Suppressor macrophage treated with lipopolysaccharide for 1 hour (primary cell): ENCODE measurements at places on chromosomes 1 and 21.

DNA sequence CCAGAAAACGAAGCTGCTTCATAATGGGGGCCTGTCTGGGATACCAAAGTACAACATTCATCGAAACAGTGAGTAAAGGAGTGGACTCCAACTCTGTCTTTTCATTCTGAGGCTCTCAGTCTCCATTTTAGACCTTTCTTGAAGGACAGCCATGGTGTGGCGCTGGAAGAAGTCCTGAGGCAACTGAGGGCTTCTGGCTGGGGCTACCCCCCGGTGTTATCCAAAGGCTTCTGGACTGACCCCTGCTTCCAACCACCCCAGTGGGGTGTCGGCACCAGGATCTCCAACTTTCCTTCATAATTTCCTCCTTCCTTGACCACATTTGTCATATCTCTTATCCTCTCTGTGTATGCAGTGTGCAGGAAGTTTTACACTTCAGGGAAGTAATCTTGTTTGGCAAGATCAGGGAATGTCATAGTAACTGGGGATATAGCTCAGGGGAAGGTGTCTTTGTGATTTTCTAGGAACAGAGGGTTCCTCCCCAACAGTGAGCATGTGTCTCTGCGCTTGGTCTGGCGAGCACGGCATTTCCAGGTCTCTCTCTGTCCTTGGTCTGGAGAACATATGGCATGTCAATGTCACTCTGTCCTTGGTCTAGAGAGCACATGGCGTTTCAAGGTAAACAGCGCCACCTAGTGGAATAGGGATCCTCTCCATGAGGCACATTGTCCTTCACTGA is 19.4 kb upstream of the BSDC1 start:
- peak; percentile 87 for DNase-seq

DNA sequence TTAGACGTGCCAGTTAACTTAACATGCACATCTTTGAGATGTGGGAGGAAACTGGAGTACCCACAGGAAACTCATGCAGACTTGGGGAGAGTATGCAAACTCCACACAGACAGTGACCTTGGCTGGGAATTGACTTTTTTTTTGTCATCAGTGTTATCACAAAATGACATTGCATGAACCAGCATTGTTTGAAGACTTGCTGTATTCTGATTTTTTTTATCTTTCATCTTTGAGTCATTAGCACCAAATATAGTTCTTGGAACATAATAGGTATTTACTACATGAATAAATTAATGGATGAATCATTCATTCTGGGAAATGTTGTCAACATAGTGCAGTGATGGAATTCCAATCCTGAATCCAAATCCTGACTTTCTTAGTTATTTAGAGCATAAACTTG is 77.0 kb downstream of the ATF6 start:
- DNase-seq: no peak

DNA sequence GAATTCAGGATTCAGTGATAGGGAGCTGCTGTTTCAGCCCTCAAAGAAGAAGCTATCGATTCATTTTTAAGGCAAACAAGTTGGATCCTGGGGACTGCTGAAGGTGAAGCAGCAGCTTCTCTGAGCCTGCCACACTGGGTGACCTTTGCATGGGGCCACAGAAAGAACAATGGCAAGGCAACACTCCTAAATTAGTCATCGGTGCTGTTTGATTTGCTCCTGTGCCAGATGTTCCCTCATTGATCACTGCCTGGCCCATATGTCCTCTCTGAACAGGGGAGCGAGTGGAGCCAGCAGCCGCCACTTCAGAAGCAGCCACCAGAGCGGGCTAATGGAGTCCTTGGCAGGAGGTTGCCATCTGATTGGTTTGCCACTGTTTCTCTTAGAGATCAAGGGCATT is 391.5 kb downstream of the NTNG1 start:
- no peak for DNase-seq

DNA sequence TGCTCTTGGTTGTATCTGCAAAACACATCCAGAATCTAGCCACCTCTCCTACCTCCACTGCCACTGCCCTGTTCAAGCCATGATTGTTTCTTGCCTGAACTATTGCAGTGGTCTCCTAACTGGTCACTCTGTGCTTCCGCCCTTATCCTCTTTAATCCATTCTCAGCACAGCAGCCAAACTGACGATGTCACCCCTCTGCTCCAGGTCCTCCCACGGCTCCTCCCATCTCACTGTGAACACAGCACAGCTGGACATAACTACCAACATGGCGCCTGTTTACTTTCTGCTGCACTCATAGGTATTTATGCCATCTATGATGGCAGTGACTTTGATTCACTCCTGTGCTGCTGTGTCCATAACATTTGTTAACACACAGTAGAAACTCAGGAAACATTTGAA is 406.7 kb downstream of the DISC1 start:
- DNase-seq: no peak
